GM23338 (cell line): ENCODE measurements at places on chromosomes 11 and 22.
A peak's percentile ranks its signal among the peaks of the same experiment; 100 is the strongest.

DNA sequence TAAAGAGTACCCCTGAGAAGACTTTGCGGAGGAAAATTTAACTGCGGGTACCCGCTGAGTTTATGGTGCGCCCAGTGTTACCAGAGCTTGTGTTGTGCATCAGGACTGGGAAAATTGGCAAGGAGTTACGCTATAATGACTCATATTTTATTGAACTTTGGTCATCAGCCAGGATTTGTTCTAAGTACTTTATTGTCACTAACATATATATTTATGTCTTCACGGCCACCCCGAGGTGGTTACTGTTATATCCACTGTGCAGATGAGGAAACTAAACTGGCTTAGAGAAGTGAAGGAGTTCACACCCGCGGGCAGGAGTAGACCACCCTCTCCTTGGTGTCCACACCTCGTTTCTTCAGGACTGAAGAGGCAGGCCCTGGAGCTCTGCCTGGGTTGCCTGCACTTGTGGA is 667 bp downstream of the ACCS start:
- H3K4me1 ChIP-seq = peaks cover 16% of the 10 kb centered on the region
- H3K27me3 ChIP-seq = peaks cover 8% of the 10 kb centered on the region; the same call in 1 of the 2 replicates
- DNase-seq = no peak

DNA sequence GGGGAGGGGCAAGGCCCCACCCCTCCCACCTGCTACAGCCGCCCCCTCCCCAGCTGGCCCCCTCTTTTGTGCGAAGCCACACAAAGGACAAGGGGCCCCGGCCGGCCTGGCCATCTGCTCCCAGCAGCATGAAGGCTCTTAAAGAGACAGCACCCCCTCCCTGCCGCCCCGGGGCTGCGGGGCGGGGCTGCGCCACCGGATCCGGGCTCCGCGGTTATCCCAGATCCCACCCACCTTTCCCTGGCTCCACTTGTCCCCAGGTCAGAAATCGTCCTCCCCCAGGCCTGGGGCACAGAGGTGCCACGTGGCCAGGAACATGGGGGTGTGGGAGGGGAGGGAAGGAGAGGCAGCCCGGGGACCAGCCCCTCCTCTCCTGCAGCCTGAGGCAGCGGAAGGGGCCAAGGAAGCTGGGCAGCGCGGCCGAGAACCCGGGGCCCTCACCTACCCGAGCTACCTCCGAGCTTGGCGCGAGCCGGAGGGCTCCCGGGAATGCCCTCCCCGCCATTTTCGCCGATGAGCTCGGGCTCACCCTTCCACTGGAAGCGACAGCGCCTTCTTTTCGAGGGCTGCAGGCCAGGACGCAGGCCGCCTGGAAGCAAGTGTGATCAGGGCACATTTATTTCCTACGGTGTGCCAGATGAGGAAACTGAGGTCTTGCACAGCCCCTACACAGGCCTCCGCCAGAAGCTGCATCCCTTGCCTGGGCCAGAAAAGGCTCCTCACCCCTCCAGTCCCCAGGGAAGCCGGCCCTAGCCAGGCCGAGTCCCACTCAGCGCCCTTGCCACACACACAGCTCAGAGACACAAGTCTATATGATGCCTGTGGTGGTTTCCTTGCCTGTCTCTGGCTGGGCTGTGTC is 2.5 kb upstream of the RCOR2 start:
- no peaks in the 10 kb centered on the region for H3K36me3 ChIP-seq
- peak; percentile 96 for DNase-seq
- H3K4me3 ChIP-seq = peak overlapping the region; percentile 96
- H3K27me3 ChIP-seq = no peaks in the 10 kb centered on the region; the same call in 1 of the 2 replicates
- H3K27ac ChIP-seq = peak overlapping the region; percentile 100
- H3K4me1 ChIP-seq = peaks cover 27% of the 10 kb centered on the region

GRCh38 chr22:27407369-27407985 is 394.1 kb downstream of the MN1 start:
- no peaks in the 10 kb centered on the region for H3K27me3 ChIP-seq
- H3K4me1 ChIP-seq = no peaks in the 10 kb centered on the region; the same call in 1 of the 2 replicates
- peak; percentile 25 for DNase-seq
- H3K27ac ChIP-seq = no peak overlapping the region
- H3K4me3 ChIP-seq = no peak overlapping the region
- H3K36me3 ChIP-seq = no peaks in the 10 kb centered on the region

GRCh38 chr11:129698212-129698611 is 117.4 kb upstream of the TMEM45B start:
- H3K36me3 ChIP-seq = no peaks in the 10 kb centered on the region
- no peaks in the 10 kb centered on the region for H3K27me3 ChIP-seq
- no peak overlapping the region for H3K4me3 ChIP-seq
- no peaks in the 10 kb centered on the region for H3K4me1 ChIP-seq

DNA sequence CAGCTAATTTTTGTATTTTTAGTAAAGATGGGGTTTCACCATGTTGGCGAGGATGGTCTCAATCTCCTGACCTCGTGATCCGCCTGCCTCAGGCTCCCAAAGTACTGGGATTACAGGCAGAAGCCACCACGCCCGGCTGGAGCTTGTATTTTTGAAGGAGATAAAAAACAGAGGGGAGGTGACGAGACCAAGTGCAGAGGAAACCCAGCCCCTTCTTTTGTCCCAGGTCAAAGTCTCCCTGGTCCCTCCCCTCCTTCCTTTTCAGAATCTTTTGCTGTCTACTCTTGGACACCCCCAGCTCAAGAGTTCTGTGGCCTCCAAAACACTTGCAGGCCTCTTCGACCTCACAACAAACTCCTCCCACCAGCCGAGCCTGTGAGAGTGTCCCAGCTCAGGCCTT is 12.2 kb upstream of the TMEM184B start:
- no peak for DNase-seq
- H3K4me1 ChIP-seq = peaks cover 14% of the 10 kb centered on the region
- H3K27me3 ChIP-seq = no peaks in the 10 kb centered on the region
- H3K27ac ChIP-seq = peak overlapping the region; percentile 50; the same call in 1 of the 2 replicates
- H3K4me3 ChIP-seq = no peak overlapping the region
